ENCODE measurements at places on chromosomes 16 and 17. TPM values are rescaled to one million over a fixed set of nuclear protein-coding genes. Genes with fewer than 3 reads are reported as not detected.
A peak's percentile ranks its signal among the peaks of the same experiment; 100 is the strongest.

The CMIP gene
- total RNA-seq: 46.8 TPM

- DNase-seq: no peak
Observed at GRCh38 chr17:12402963-12403622, 262.6 kb upstream of the MYOCD start.

DNA sequence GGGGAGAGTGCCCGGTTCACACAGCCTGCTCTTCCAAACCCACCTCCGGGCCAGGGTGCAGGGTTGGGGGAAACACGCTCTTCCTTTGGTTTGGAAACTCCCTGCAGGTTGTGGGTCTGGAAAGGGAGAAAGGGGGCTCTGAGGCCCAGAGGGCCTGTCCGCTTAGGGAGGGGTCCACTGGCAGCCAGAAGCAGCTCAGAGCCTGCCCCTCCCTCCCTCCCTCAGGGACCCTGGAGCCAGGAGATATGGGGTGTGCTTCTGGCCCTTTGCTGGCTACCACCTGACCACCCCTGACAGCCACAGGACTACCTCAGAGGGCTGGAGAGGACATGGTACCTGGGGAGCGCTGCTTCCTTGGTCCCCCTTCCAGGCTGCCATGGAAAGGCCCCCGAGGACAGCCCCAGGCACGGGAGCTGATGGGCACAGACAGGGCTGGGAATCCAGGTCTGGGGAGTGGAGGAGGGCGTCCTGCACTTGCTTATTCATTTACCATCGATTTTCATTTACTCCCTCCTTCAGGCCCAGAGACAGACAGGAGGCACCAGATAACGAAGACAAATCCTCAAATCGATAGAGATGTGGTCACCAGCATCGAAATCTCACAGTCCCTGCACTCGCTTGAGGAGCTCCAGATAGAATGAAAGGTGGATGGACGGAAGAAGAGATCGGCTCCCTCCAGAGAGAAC, 48.4 kb upstream of the DOC2B start:
- no peak for DNase-seq

- no peak for DNase-seq
Observed at GRCh38 chr17:34730816-34731215, 151.4 kb downstream of the TMEM132E start.

- DNase-seq: no peak
Observed at GRCh38 chr16:66247516-66248481, 118.7 kb upstream of the CDH5 start.

- DNase-seq: no peak
Observed at GRCh38 chr17:6455321-6455705, 11.1 kb downstream of the PIMREG start.

- DNase-seq: no peak
Observed at GRCh38 chr16:4176906-4177417, 60.7 kb upstream of the ADCY9 start.

- DNase-seq: no peak
Observed at GRCh38 chr16:57194512-57194911, 8.4 kb downstream of the RSPRY1 start.

The GINS2 gene
- 0.28 TPM for total RNA-seq

GRCh38 chr17:59558953-59559352, 6.5 kb upstream of the DHX40 start:
- DNase-seq: no peak

DNA sequence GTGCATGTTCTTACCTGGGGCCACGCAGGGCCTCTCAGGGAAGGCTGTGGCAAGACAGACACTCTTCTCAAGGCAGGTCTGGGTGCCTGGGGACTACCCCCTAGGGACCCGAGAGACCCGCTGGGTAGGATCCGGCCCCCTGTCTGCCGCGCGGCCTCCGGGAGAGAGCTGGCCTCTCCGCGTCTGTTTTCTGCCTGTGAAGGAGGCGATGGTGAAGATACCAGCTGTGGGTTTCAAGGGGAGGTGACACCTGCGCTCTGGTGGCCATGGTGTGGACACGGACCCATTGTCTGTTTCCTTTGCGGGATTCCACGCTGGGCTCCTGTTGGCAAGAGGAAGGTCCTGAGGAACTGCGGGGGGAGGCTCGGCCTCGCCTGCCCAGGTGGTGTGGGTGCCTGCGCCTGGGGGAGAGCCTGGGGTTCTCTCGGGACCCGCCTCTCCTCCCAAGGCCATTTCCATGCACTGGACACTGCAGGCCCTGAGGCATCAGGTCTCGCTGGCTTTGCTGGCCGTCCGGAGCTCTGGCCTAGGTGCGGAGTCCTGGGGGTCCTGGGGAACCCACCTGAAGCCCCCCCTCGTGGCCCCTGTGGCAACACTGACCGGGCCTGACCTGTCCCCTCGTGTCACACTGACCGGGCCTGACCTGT, 12.2 kb upstream of the METRNL start:
- DNase-seq: peak; percentile 0

DNA sequence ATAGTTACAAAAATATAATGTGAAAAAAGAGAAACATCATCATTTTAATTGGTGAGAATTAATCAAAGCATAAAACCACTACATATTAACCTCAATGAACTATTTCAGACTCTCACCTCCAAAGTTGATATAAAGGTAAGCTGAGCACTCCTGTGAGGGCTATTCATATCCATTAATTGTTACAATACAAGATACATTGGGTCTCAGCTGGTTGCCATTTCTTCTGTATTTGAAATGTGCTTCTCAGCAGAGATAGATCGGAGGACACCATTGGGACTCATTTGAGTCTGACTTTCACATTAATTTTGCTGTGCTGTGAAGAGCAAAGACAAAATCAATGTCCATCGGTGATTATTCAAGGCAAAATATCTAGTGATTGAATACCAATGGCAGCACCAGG, 459.5 kb upstream of the GOT2 start:
- no peak for DNase-seq
